T-helper 17 cell (primary cell): ENCODE measurements at places on chromosomes 11 and 22.

DNA sequence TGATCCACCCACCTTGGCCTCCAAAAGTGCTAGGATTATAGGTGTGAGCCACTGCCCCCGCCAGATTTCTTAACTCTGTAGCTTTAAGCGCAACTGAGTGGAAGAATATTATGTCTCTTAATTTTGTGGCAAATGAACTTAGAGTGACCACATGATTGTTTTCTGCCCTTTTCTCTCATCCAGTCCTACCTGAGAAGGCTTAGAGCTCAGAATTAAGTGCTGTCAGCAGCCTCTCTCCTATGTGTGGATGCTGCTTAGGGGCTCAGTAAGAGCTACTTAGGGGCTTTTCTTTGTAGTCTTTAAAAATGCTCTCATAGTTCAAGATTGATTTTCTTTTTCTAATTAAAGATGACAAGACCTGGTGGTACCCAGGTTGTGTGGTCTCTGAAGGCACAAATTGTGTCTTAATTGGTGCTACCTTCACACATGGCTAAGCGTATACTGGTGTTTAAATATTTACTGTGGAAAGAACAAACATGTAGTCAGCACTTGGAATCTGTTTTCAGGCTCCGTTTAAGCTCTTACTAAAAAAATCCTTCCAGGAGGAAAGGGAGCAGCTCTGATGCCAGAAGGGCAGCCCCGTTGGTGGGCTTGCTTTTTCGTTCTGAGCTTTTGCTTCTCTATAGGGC, 59.3 kb downstream of the DEPDC5 start:
- H3K4me1 ChIP-seq = no peaks in the 10 kb centered on the region
- H3K27me3 ChIP-seq = no peaks in the 10 kb centered on the region
- no peak overlapping the region for H3K27ac ChIP-seq
- no peak for DNase-seq
- H3K4me3 ChIP-seq = no peak overlapping the region

DNA sequence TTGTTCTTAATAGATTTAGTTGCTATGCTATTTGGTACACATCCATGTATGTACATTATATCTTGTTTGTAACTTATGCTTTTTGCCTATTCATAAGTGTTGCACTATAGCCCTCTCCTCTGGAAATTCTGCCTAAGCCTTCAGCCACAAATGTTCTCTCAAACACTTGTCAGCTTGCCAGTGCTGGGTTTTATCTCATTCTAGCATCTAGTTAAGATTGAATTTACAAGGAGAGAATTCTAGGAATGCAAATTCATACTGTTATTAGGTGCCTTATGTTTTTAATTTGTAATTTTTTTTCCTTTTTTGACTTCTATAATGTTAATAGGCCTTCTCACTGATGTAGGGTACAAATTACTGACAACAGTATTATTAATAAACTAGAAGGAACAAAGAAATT, 14.6 kb upstream of the CTSC start:
- no peaks in the 10 kb centered on the region for H3K27me3 ChIP-seq
- H3K4me1 ChIP-seq = peaks cover 9% of the 10 kb centered on the region
- H3K36me3 ChIP-seq = peaks cover 5% of the 10 kb centered on the region
- no peak overlapping the region for H3K27ac ChIP-seq

- peaks cover under 1% of the 10 kb centered on the region for H3K4me1 ChIP-seq
- no peaks in the 10 kb centered on the region for H3K27me3 ChIP-seq
- H3K27ac ChIP-seq = no peak overlapping the region
- H3K36me3 ChIP-seq = peaks cover 8% of the 10 kb centered on the region
Observed at GRCh38 chr11:44842220-44842619, 108.5 kb downstream of the TP53I11 start.

DNA sequence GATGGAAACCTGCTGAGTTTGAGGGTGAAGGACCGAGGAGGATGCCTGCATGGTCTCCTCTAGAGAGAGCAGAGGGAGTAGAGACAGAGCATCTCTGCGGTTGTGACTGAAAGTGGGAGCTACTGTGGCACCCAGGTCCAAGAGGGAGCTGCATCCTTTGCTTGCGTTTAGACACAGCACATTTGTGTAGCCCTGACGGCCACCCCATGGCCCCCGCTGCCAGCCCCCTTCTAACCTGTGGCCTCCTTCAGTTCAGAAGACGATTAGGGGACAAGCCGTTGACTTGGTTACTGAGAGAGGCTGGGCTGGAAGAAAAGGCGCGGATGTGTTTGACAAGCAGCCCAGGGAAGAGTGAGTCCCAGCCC, 690.9 kb downstream of the BRD1 start:
- no peak overlapping the region for H3K27ac ChIP-seq
- no peak for DNase-seq
- H3K36me3 ChIP-seq = peaks cover 2% of the 10 kb centered on the region
- H3K27me3 ChIP-seq = peaks cover 60% of the 10 kb centered on the region
- H3K4me3 ChIP-seq = no peak overlapping the region
- no peaks in the 10 kb centered on the region for H3K4me1 ChIP-seq

GRCh38 chr11:87820011-87820410, 355.2 kb downstream of the RAB38 start:
- H3K4me1 ChIP-seq = no peaks in the 10 kb centered on the region
- no peak overlapping the region for H3K27ac ChIP-seq
- H3K36me3 ChIP-seq = no peaks in the 10 kb centered on the region
- H3K4me3 ChIP-seq = no peak overlapping the region
- DNase-seq = no peak

GRCh38 chr11:127624306-127624856, 623.8 kb upstream of the KIRREL3 start:
- H3K27me3 ChIP-seq = no peaks in the 10 kb centered on the region
- H3K4me1 ChIP-seq = peaks cover 3% of the 10 kb centered on the region
- no peak overlapping the region for H3K27ac ChIP-seq
- DNase-seq = no peak
- H3K36me3 ChIP-seq = no peaks in the 10 kb centered on the region

- H3K4me3 ChIP-seq = no peak overlapping the region
- H3K27ac ChIP-seq = no peak overlapping the region
- DNase-seq = no peak
- H3K4me1 ChIP-seq = peaks cover 7% of the 10 kb centered on the region
- H3K36me3 ChIP-seq = peaks cover 8% of the 10 kb centered on the region
Observed at GRCh38 chr11:60763692-60764369, 7.2 kb downstream of the MS4A15 start.

DNA sequence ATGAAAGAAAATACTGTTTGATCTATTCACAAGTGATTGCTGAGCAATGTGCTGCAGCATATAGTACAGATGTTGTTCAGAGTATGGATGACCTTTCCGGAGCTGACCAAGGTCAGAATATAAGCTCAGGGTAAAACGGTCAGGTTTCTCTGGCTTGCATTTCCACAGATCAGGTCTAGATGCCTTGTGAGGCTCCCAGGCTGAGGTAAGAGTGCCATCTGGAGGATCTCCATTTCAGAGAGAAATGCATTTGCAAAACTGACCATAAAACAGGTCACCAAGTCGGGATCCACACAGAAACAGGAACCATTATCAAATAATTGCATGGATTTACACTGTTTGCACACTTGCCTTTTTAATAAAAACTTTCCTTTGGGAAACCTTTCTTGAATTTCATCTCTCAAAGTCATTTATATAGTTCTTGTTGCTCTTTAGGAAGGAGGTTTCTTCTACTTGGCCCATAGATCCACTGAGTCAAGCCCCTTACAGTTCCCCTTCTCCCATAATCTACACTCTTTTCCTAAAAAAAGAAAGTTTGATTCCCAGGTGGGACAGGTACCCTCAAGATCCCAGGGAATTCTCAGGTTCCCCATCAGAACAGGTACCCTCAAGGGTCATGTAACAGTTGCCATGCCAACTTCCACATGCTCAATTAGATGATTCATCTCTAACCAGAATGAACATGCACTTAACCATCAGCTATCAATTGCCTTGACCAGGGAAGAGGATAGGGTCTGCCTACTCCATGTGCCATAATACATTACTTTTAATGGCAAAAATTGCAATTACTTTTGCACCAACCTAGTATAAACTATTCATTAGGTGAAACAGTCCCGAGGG, 25.0 kb upstream of the TMPRSS5 start:
- DNase-seq = no peak
- H3K36me3 ChIP-seq = peaks cover 6% of the 10 kb centered on the region
- H3K4me3 ChIP-seq = no peak overlapping the region

DNA sequence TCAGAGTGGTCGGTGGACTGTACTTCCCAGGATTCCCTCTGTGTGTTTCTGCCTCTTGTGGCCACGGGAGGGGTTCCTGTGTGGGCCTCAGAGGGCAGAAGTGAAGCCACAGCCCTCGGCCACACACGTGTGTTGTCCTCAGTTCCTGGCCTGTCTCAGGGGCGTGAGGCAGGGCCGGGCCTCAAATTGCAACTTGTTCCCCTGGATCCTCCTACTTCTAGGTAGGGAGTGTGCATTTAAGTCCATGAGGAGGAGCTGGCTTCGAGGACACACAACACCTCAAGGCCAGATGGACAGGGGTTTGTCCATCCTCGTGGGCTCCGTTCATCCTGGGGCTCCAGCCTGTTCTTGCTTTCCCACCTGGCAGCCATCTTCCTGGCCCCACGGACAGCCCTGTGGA, 573.0 kb downstream of the TBC1D22A start:
- H3K4me3 ChIP-seq = no peak overlapping the region
- peaks cover 6% of the 10 kb centered on the region for H3K27me3 ChIP-seq
- no peak for DNase-seq
- H3K36me3 ChIP-seq = no peaks in the 10 kb centered on the region
- H3K4me1 ChIP-seq = no peaks in the 10 kb centered on the region

DNA sequence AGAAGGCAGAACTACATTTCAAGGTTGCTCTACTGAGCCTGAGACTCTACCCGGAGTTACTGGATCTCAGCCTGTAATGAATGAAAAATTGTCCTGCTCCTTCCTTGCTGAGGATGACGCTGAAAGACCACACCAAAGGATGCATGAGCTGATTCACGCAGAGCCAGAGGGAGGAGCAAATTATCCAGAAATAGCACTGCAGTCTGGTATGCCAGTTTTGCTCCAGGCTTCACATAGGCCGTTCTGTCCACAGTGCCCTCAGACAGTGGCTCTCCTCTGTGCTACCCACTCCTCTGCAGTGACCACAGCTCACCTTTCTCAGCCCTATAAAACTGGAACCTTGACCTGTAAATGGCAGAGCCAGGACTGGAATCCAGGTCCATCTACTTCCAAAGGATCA, 79.3 kb upstream of the GALNT18 start:
- H3K27ac ChIP-seq = no peak overlapping the region
- H3K4me3 ChIP-seq = no peak overlapping the region
- DNase-seq = no peak
- no peaks in the 10 kb centered on the region for H3K36me3 ChIP-seq
